Cerebellar nuclear complex (tissue), 1 donor: ENCODE measurements at places on chromosomes 11 and 22.

- DNase-seq = no peak
Measured at GRCh38 chr11:130617001-130617400, 168.6 kb downstream of the ADAMTS15 start.

- no peak for DNase-seq
Measured at GRCh38 chr11:117795638-117796455, 1.2 kb downstream of the DSCAML1 start.

GRCh38 chr22:30178181-30179126 lies 68.1 kb downstream of the LIF start:
- DNase-seq = no peak

GRCh38 chr22:20418211-20418788 lies 19.3 kb downstream of the SCARF2 start:
- DNase-seq = no peak

GRCh38 chr22:25447686-25448434 lies 116.6 kb upstream of the GRK3 start:
- no peak for DNase-seq

DNA sequence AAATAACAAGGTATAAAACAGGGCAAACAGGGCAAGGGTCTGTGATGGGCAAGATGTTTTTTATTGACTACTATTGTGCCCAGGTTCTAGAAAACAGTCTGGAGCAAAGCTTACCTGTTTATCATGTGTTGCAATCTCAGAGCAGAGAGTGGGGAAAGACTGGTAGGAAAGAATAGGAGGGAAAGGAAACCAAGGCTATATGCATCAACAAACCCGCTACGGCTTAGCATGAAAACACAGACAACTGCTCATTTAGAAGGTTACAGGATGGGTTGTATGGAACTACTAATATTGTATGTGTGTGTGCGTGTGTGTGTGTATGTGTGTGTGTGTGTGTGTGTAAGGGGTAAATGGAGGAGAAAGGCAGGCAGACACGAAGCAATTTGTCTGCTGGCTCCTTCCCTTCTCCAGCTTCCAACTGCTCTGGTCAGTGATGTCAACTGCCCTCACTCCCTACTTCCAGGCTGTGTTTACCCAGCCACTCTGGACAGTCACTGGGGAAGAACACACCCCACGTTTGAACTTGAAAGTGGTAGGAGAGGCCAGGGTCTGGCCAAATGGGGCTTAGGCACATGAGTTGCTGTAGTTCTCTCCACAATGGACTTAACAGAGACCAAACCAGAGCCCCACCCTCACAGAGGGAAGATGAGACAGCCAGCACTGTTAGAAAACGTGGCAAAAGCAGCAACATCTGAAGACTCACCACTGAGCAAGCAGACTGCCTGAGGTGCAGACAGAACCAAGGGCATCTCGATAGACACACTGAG lies 47.0 kb downstream of the GAB2 start:
- DNase-seq = no peak

- no peak for DNase-seq
Measured at GRCh38 chr11:60786811-60787567, 1.9 kb downstream of the MS4A10 start.

GRCh38 chr11:44747316-44747715 lies 20.6 kb downstream of the TSPAN18 start:
- DNase-seq = no peak

- peak; percentile 95 for DNase-seq
Measured at GRCh38 chr11:11973361-11973800, 35.0 kb downstream of the DKK3 start.

- no peak for DNase-seq
Measured at GRCh38 chr11:75205564-75206020, 35.0 kb upstream of the TPBGL start.

DNA sequence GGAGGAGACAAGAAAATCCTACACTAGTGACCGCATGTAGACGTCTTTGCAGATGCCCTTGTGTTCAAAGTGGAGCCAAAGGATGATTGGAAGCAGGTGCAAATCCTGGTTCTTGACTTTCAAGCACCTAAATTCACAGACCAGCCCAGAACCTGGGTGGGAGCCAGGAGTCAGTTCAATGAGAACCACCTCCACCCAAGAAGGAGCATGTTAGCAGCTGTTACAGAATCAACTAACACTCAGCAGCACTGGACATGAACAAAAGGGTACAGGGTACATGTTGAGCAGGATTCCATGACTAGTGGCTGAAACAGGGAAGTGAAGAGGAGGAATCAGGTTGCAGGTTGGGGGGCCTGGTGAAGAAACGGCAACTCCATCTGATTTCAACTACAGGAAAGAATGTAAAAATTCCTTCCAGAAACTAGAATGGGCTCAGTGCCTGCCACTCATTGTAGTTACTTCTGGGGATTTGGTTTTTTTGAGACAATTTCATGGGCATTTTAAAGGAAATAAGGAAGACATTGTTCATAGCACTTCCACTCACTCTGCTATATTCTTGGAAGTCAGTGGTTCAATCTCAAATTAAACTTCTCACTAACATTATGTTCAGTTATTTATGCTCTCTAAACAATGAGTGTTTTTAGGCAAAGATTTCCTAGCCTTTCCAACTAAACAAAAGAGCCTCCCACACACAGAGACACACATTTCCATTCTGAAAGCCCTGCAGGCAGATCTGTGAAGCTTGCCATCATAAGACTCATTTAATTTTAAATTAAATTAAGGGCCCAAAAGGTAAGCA lies 173.3 kb downstream of the CADM1 start:
- DNase-seq = no peak

DNA sequence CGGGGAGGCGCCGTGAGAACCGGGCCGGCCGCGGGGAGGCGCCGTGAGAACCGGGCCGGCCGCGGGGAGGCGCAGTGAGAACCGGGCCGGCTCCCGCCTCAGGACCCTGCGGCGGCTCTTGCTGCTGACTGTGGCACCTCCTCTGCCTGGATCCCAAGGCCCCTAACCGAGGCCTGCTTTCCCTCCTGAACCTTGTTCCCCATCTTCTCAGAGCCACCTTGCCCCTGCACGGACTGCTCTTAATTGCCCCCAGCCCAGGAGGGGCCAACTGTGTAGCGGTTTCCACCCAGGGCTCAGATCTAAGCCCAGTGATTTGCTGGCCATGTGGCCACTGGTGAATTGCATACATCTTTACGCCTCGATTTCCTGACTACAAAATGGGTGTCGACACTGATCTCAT lies 112.2 kb upstream of the B3GAT1 start:
- DNase-seq = no peak

- no peak for DNase-seq
Measured at GRCh38 chr11:103958475-103959215, 77.8 kb upstream of the DDI1 start.

GRCh38 chr11:2534957-2535672 lies 90.3 kb downstream of the KCNQ1 start:
- DNase-seq = no peak

GRCh38 chr22:49776891-49777290 lies 50.8 kb downstream of the BRD1 start:
- DNase-seq = no peak

- no peak for DNase-seq
Measured at GRCh38 chr11:70604630-70605467, 206.5 kb downstream of the CTTN start.

- DNase-seq = no peak
Measured at GRCh38 chr11:58923300-58923788, 15.9 kb upstream of the GLYATL1 start.

DNA sequence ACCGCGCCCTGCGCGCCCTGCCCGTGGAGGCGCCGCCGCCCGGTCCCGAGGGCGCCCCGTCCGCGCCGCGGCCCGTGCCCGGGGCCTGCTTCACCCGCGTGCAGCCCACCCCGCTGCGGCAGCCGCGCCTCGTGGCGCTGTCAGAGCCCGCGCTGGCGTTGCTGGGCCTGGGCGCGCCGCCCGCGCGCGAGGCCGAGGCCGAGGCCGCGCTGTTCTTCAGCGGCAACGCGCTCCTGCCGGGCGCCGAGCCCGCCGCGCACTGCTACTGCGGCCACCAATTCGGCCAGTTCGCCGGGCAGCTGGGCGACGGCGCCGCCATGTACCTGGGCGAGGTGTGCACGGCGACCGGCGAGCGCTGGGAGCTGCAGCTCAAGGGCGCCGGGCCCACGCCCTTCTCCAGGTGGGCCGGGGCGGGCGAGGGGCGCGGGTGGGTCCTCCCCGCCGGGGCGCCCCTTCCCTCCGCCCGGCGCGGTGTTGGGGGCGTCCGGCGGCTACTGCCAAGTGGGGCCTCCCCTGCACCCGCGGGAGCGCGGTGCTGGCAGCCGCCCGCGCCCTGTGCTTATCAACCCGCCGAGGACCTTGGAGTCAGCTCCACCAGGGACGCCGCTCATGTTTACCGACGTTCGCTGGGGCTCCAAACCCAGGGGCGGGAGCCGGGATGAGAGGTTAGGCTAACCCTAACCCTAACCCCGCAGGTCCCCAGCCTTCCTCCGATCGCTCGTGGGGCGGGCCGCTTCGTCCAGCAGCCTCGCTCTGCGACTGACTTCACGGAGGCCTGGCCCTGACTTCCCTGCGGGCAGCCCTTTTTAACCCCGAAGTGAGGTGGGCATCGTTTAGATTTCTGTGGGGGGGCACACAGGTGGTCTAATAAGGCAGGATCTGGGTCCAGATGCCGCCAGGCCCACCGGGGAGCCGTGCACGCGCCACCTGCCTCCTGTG lies 649 bp downstream of the SELENOO start:
- no peak for DNase-seq

DNA sequence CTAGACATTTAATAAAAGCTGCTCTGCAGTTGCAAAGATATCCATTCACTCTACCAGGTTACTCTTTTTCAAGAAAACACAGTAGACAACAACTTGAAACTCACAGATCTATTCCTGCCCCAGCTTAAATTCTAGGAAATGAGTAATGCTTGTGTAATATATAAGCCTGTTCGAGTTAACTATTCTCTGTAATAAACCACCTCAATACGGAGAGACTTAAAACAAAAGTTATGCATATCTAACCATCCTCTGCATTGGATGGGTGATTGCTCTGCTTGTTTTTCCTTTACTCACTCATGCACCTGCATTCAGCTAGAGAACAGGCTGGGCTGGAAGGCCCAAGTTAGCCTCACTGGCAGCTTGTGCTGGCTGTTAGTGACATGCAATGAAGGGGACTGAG lies 13.3 kb downstream of the LRRC4C start:
- DNase-seq = no peak

DNA sequence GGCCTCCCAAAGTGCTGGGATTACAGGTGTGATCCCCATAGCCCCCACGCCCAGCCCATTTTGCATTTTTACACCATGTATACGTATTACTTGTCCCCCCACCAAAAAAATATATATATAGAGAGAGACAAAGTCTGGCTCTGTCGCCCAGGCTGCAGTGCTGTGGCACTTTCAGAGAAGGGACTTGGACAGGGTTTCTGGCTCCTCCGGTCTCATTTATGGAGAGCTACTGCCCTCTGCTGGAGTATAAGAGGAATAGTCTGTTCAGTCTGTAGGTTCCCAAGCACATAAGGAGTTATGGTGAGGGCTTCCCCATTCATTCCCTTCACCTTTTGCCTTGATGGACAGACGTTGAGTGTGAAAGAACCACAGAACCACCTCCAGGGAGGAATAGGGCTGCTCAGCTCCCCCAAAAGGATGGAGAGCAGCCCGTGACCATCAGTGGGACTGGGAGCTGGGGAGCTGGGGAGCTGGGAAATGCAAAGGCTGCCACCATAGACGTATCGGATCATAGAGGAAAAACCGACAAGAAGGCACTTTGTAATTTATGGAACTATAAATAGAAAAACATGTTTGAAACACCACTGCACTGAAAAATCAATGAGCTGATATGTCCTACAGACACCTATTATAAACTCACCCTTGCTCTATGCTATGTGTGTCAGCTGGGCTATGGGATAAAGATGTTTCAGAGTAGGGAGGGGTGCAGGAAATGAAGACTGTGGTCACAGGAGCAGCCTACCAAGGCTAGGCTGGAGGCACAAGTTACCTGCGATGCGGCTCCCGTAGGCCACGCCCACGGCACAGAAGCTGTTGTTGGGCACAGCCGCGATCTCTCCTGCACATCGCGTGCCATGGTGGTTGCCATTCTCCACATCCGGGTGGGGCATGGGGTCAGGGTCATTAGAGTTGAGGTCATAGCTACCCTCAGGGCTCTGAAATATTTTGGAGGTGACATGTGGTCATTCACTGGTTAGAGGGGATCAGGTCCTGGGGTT lies 5.2 kb downstream of the PCSK7 start:
- DNase-seq = peak; percentile 23

- no peak for DNase-seq
Measured at GRCh38 chr22:32572741-32573500, 98.3 kb downstream of the FBXO7 start.

DNA sequence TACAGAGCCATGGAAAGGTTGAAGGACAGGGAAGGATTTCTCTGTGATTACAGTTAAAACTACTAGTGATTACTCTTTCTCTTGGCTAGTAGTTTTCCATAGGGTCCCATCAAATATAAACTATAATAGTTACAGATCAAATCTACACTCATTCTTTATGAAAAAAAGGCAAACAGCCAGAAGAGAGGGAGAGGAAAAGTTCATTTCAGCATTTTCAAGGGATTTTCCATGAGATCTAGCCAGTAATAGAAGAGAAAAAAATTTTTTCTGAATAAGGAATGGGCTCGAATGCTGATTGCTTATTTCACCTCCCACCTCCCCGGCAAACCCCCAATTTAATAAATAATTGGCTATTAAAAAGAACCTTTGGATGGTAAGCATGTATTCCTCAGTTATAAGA lies 74.8 kb upstream of the BLID start:
- DNase-seq = no peak

DNA sequence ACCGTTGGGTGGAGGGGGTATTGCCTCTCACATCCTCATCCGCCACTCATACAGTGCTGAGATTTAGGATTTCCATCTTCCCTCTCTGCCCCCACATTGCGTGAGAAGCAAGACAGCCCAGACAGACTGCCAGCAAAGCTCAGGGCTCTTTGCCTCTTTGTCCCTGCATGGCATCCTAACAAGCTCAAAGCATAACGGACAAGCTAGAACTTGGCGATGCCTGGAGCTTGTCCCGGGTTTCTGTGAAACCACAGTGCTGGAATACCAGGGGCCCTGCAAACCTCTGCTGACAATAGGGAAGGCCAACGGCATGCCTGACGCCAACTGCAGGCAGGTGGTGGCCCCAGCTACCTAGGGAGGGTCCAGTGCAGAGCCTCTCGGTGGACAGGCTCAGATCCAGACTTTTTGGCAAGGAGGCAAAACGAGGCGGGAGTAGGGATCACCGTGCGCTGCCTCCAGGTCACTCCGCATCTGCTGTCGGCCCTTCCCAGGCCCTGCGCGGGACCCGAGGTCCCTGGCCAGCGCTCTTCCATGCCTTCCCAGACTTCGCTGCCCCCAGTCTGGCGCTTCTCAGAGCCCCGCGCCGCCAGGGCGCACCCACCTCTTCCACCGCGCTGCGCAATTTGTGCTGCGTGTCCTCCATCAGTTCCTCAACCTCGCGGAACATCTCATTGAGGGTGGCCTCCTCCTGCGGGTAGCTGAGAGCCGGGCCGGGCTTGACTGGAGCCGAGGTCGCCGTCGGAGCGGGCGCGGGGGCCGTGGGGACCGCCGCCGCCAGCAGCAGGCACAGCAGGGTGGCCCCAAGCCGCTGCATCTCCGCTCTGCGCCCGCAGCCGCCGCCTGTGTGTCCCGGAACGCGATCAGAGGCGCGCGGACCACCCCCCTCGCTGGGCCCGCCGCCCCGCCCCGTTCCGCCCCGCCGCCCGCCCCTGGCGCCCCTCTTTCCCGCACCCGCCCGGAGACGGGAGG lies at the start of gene DKK3:
Gene DKK3, minus strand, starts transcription at position 858 of the 969 bp plus-strand sequence. Its CDS starts 44 bp downstream, at position 814.
- DNase-seq = peak; percentile 44
